ENCODE measurements at places on chromosomes 6 and 20.

DNA sequence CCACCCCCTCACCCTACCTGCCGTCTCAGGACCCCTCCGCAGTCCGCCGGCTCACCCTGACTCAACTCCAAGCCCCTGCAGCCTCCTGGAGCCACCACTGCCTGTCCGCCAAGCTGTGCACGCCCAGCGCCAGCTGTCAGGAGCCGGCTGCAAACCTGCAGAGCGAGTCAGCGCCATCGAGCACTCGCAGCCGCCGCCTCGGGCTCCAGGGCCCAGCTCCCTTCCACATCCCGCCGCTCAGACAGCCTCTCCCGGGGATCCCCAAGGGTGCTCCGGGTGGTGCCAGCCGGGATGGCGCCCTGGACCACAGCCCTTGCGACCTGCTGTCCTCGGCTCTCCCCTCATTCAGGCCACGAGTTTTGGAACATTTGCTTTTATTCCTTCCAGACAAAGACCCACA lies 4.3 kb downstream of the TNNC2 start:
- peak; percentile 19 for DNase-seq

DNA sequence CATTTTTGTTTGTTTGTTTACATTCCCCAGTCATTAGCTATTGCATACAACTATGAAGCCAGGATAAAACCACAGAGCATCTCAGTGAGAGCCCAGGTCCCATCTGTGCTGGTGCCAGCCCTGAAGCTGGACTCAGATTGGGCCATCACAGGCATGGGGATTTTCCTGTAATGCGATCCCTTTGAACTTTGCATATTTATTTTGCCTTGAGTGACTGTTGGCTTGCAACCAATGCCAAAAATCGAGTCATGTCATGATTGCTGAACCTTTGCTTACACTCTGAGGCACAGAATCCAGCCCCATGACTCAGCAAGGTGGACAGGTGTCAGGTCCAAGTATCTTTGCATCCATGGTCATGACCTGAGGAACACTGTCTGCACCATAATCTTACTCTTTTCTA lies 46.2 kb upstream of the GGTLC1 start:
- no peak for DNase-seq

- no peak for DNase-seq
Measured at GRCh38 chr6:20870021-20870420, 335.8 kb downstream of the CDKAL1 start.

DNA sequence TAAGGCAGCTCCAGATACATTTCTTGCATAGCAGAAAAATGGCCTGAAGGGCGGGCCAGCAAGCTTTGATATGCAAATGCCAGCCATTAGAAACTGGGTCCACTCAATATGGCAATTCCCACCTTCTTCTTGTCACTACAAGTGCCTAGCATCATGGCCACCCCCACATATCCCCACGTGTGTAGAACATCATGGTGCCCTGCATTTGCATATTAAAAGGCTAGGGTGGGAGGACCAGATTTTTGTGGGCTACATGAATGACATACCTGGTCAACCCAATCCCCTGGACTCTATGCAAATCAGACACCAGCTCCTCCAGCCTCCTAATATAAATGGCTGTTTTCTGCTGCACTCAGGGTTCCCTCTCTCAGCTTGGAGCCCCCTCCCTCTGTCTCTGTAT lies 31.7 kb downstream of the PLN start:
- no peak for DNase-seq

- no peak for DNase-seq
Measured at GRCh38 chr6:48743738-48744137, 632.7 kb upstream of the PTCHD4 start.

DNA sequence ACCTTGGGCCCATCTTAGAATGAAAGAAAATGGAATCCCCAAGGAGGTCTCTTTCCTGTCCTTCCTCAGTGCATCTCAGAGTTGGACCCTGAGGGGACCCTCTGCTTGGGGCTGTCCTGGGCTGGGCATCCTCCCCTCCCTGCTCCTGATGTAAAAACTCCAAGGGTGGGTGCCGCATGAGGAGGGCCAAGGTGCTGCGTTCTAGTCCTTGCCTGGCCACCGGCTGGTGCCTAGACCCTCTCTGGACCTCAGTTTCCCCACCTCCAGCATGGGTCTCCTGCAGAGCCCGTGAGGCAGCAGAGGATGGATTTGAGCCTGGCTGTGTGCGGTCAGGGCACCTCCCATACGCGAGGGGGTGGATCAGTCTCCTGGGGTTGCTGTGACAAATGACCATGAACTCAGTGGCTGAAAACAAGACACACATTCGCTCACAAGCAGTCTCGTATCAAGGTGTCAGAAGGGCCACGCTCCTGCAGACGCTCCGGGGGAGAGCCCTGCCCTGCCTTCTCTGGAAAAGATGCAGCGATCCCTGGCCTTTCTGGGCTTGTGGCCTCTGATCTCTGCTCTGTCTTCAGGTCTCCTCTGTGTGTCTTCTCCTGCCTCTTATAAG lies 54.7 kb downstream of the CHMP4B start:
- DNase-seq = no peak

GRCh38 chr6:140321891-140322290 lies 947.4 kb upstream of the CITED2 start:
- no peak for DNase-seq

DNA sequence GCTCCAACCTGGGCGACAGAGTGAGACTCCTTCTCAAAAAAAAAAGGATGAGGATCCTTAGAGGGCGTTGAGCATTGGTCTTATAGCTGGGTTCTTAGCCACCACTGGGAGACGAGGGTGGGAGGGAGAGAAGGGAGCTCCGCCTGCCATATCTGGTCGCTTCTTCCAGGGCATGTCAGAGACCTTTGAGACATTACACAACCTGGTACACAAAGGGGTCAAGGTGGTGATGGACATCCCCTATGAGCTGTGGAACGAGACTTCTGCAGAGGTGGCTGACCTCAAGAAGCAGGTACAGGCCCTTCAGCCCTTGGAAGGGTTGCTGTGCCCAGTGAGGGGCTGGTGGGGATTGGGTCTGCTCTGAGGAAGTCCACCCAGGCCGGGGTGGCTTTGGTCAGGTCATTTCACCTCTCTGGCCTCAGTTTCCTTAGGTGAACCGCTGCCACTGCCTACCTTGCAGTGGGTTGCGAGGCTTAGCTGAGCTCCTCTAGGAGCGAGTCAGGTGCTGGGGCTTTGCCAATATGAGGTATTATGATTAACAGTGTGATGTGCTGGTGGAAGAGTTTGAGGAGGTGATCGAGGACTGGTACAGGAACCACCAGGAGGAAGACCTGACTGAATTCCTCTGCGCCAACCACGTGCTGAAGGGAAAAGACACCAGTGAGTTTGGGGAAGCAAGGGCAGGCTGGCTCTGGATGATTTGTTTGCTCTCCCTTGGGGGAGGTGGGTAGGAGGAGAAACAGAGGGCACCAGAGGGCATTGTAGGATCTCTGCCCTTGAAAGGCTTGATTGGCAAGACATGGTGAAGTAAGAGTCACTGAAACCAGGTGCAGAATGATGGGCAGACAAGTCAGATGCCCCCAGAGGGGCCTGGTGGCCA lies 8.5 kb downstream of the CNPY3 start:
- DNase-seq = no peak

- DNase-seq = no peak
Measured at GRCh38 chr20:33411242-33411641, 9.9 kb upstream of the CDK5RAP1 start.

DNA sequence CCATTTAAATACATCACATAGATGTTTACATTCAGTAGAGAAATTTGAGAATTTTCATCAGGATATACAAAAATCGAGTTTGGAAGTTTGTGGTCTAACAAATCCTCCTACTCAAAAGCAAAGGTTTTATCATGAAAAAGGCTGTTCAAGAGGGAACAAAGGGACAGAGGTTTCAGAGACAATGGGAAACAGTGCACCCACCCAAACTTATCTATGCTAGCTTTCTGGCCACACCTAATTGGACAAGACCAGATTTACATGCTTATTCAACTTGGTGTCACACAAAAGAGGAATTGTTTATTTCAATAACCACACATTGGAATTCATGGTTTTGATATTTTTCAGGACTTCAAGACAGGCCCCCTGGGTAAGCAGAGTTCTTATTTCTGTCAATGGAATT lies 28.4 kb upstream of the RSPO3 start:
- no peak for DNase-seq

- DNase-seq = no peak
Measured at GRCh38 chr6:140627002-140627401, 1252.6 kb upstream of the CITED2 start.

GRCh38 chr20:57020364-57020763 lies 246.1 kb downstream of the BMP7 start:
- DNase-seq = no peak

- DNase-seq = no peak
Measured at GRCh38 chr20:17893445-17893844, 75.1 kb downstream of the SNX5 start.

GRCh38 chr20:8764344-8764962 lies 304.4 kb upstream of the PLCB4 start:
- DNase-seq = no peak

DNA sequence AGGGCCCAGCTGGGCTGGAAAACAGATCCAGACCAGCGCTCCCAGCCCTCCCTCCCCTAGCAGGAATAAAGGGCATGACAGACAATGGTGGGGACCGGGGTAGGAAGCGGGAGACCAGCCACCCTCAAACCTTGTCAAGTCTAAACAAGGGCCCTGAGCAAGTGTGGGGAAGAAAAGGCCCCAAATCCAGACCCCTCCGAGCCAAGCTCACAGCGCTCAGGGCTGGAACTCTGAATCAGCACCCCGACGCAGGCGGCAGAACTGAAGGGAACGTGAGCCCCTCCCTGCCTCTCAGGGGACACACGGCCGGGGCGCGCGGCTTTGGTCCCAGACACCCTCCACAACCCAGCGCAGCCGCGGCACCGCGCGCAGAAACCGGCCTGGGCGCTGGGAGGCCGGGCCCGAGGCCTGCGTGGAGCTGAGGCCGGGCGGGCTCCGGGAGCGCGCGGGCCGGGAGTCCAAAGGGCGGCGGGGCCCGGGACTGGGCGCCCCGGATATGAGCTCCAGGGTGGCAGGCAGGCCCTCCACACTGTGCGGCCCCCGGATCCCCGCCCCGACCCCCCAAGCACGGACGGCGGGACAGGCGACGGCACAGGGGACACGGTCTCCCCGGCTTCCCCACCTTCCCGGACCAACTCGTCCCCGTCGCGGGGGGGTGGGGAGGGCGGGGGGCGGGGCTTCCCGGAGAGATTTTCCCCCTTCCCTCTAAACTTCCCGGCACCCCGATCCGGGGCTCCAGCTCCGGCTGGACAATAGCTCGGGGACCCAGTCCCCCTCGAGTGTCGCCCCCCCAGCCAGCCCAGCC lies 641 bp downstream of the TEAD3 start:
- DNase-seq = no peak

DNA sequence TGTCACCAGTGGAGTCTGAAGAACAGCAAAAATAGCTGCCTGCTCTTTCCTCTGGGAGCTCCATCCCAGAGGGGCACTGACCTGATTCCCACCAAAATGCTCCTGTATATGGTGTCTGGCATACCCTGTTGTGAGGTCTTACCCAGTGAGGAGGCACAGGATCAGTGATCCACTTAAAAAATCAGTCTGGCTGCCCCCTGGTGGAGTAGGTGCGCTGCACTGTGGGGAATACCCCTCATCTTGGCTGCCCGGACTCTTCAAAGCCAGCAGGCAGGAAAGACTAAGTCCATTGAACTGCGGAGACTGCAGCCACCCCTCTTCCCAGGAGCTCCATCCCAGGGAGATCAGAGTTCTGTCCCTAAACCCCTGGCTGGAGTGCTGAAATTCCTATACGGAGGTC lies 230.9 kb upstream of the HTR1E start:
- no peak for DNase-seq

- no peak for DNase-seq
Measured at GRCh38 chr6:167996424-167997199, 859 bp upstream of the KIF25 start.

- DNase-seq = peak; percentile 28
Measured at GRCh38 chr6:109772883-109773431, 81.9 kb downstream of the FIG4 start.

DNA sequence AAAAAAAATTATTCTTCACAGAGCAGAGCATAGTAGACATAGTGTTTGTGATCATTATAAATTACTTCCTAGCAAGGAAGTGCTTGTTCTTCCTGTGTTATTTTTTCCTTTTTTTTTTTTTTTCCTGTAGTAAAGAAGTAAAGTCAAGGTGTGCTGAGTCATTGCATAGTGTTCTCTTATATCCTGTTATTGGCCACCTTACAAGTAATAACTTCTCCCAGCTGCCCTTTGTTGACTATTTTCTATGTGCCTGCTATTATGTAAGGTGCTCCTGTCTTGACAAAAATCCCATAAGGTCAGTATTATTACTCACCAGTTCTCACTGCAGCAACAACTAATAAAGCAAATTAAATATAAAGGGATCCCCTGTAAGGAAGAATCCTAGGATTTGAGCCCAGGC lies 195.3 kb downstream of the GJA1 start:
- DNase-seq = no peak

DNA sequence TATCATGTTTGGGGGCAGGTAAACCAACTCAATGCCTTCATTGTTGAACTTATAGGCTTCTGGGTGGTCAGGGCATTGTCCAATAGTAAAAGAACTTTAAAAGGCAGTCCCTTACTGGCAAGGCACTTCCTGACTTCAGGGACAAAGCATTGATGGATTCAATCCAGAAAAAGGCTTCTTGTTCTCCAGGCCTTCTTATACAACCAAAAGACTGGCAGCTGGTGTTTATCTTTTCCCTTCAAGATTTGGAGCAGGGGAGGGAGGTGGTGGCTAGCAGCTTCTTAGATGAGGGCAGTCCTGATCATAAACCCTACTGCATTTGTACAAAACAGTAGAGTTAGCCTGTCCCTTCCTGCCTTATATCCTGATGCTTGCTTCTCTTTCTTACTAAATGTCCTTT lies 57.5 kb downstream of the NCOA3 start:
- no peak for DNase-seq

- no peak for DNase-seq
Measured at GRCh38 chr6:99789767-99790166, 183.1 kb downstream of the PRDM13 start.

DNA sequence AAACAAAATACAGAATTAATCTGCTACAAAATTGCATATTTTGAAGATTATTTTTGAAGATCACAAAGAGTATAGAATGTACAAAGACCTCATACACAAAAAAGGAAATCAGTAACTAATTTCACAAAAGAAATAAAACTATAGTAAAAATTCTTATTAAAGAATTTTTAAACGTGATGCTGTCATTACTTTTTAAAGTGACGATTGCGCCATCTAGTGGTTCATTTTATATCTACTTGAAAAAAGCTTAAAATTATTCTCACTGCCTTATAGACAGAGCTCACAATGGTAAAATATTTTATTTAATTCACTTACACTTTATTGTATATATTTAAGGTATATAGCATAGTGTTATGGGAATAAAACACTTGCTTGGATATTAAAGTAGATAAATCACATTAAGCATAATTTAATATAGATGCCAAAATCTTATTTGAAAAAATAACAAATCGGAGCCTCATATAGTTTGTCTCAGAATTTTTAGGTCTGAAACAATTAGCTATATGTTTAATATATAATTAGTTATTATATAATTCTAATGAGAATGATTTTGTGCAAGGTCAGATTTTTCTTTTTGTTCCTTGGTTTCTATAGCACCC lies 128.8 kb downstream of the PHF3 start:
- DNase-seq = peak; percentile 0

GRCh38 chr6:257774-258173 lies 34.5 kb upstream of the DUSP22 start:
- no peak for DNase-seq

GRCh38 chr20:57609086-57609841 lies 11.0 kb downstream of the ZBP1 start:
- DNase-seq = no peak

GRCh38 chr6:75472885-75473284 lies 20.7 kb downstream of the FILIP1 start:
- no peak for DNase-seq
